Subcutaneous preadipocyte (primary cell): ENCODE measurements at places on chromosomes 12 and 14. TPM values are rescaled to one million over a fixed set of nuclear protein-coding genes. Genes with fewer than 3 reads are reported as not detected.

The P3H3 gene
- 44.1 and 49.3 TPM in 2 replicates for total RNA-seq

The AQP6 gene
- total RNA-seq = not detected in 2 replicates

The SMCO2 gene
- 0.20 TPM in 1 of 2 replicates, not detected in the other for total RNA-seq

The LHX5 gene
- total RNA-seq = not detected in 2 replicates

The RNF212B gene
- not detected in 2 replicates for total RNA-seq
